ENCODE measurements at places on chromosomes 4 and X.

DNA sequence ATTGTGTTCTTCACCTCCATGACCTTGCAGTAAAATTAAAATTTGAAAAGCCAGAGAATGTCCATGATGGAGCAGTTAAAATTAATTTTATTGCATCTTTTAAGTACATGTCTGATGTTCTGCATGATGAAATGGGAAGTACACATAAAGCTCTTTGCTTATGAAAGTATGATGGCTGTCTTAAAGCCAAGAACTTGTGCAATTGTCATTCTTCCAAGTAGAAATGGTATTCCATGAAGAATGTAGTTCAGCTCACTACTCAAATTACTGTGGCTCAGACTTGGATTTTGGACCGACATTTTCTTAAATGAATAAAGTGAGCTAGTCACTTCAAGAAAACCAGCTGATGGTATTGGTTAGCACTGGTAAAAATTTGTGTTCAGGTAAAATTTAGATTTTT is 161.7 kb upstream of the CXCL13 start:
- peak; percentile 17 for DNase-seq

GRCh38 chrX:72382202-72382595 is 76.5 kb upstream of the CITED1 start:
- DNase-seq = no peak

GRCh38 chrX:134718966-134719317 is 60.7 kb upstream of the PLAC1 start:
- no peak for DNase-seq

DNA sequence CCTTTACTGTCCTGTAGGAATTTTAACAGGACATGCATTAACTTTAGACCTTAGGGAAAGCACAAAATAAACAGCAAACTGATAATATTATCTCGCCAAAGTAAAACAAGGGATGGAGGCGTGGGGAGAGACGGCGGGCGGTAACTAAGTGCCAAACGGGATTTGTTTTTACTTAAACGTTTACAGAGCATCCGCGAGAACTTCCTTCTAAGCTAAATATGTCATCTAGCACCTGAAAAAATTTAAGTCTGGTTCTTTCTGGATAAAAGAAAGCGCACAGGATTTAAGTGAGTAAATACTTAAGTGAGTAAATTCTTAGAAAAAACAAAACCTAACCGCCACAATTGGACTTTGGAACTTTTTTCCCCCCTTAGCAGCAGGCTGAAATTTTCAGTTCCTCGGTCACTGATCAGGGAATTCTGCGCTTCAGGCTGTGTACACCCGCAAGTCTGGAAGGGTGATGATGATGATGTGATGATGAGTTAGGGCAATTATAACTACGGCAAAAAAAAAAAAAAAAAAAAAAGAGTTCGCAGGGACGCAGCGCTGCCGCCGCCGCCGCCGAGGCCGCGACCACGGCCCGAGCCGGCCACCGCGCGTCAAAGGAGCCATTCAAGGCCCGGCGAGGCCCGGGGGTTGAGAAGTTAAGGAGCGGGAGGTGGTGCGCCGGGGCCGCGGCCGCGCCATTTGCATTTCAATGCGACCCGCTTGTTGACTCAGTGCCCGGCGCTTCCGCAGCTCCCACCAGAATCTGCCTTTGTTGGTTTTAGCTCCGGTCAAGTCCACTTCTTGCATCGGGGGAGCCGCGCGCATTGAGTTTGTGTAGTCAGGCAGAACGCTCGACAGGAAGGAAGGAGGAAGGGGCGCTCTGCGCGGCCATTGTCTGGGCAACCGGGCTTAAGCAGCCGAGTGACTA is 108.8 kb downstream of the SPRY1 start:
- peak; percentile 61 for DNase-seq

DNA sequence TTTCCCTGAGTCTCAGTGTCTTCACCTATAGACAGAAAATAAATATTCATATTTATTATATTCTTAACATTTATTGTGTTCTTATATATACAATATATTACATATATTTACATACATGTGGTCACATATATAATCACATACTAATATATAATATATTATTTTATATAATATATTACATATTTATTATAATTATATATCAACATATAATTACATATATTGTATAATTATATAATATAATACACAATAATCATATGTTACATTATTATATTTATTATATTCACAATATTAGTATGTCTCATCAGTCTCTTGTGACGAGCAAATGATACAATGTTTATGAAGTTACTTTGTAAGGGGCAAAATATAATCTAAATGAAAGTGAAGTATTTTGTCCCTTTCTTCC is 87.7 kb downstream of the KDR start:
- DNase-seq = no peak

DNA sequence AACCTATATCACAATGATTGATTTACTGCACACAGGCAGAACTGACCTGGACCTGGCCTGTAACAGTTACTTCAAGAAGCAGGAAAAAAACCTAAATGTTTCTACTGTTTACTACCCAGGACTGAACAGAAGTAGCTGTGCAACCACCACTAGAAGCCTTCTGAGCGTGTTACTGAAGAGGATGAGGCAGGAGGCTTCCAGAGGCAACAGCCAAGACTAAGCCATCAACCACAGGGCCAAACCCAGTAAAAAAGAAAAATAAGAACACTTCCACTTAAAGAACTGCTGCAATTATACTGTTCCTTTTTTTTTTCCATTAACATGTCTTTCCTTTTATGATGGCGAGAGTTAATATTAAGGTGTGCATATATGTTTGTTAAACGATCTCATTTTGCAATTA is 29.4 kb upstream of the TTC29 start:
- no peak for DNase-seq

GRCh38 chrX:70240751-70241150 is 6.3 kb downstream of the AWAT1 start:
- DNase-seq = no peak

DNA sequence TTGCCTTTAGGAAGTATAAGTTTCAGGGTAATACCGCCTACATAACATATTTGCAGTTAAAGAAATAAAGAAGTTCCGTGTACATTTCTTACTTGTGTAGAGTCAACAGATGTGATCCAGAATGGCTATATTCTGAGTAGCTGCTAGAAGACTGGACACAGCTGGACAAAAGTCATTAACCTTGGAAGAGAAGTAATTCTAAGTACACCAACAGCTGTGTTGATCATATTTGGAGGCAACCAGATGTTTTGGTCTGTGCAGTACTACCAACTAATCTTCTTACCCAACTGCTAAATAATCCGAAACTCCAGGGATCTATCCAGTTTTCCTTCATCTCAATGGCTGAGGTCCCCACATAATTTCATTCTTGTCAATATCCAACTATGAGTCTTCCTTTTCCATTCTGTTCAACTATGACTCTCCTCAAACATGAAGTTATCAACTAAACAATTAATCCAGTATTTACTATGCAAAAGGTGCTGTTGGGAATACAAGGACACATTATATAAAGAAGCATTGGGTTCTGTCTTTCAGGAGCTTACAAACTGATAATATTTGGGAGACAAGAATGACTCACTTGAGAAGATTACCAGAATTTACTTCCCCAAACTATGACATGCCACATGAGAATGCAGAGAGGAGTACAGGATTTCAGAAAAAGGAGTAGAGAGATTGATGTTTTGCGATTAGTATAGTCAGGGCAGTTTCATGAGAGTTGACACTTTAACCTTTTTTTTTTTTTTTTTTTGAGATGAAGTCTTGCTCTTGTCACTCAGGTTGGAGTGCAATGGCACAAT is 78.2 kb downstream of the COL4A6 start:
- DNase-seq = peak; percentile 32

GRCh38 chrX:100417681-100418080 is 7.6 kb upstream of the PCDH19 start:
- DNase-seq = no peak

GRCh38 chrX:13345037-13345436 is 25.2 kb upstream of the ATXN3L start:
- no peak for DNase-seq

GRCh38 chr4:137608085-137608484 is 75.8 kb upstream of the PCDH18 start:
- no peak for DNase-seq

DNA sequence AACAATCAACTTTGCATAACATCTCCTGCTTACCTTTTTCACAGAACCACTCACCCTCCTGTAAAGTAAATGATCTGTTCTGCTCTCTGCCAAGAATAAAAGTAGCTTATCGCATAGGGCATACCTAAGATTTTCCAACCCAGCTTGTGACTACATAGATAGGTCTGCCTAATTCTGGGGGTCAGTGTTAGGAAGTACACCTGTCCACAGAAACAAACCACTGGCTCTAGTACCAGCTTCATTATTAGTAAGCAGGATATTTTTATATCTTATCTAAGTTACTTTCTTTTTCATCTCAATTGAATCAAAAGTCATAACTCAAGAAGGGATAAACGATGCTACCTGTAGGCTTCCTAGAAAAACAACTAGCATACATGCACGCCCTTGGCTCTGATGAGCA is 23.8 kb downstream of the CXCL1 start:
- DNase-seq = no peak

DNA sequence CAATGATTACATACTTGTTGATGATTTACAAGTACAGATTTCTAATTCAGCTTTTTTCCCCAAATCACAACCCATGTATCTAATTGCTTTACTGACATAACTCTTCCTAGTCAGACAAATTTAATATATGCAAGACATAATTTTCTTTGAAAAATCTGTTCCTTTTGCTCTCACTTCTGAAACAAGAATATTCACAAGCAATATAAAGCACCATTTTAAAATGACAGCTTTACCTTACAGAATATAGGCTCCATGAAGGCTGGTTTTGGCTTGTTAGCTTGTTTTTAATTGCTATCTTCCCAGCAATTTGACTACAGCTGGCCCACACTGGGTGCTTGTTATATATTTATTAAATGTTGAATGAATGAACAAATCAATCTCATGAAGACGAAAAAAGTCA is 24.5 kb downstream of the GPM6A start:
- no peak for DNase-seq

Measured in IMR-90 (cell line).